Aortic smooth muscle cell (primary cell): ENCODE measurements at places on chromosomes 1 and 21. TPM values are rescaled to one million over a fixed set of nuclear protein-coding genes. Genes with fewer than 3 reads are reported as not detected.

Gene ESPN
- total RNA-seq, result not detected in 2 replicates

Gene GJA4
- total RNA-seq, result 1.1 and 1.6 TPM in 2 replicates

Gene AKNAD1
- 0.56 TPM in 1 of 2 replicates, not detected in the other for total RNA-seq

Gene LAMTOR2
- total RNA-seq, result 50.4 and 57.7 TPM in 2 replicates

Gene SAMD11
- 0.62 and 1.1 TPM in 2 replicates for total RNA-seq

Gene GPR3
- total RNA-seq, result 0.19 and 0.53 TPM in 2 replicates
